ENCODE measurements at places on chromosomes 1 and 21. TPM values are rescaled to one million over a fixed set of nuclear protein-coding genes. Genes with fewer than 3 reads are reported as not detected.

SFN gene
- not detected for total RNA-seq

AMIGO1 gene
- total RNA-seq: 10.3 TPM

REN gene
- not detected for total RNA-seq

PTPN14 gene
- total RNA-seq: 2.7 TPM

MEX3A gene
- total RNA-seq: 42.4 TPM
